Fibroblast of lung (primary cell): ENCODE measurements at places on chromosomes 2 and 18. TPM values are rescaled to one million over a fixed set of nuclear protein-coding genes. Genes with fewer than 3 reads are reported as not detected.

- H3K4me3 ChIP-seq, result no peak overlapping the region
- H3K27ac ChIP-seq, result no peak overlapping the region
- H3K36me3 ChIP-seq, result no peaks in the 10 kb centered on the region
Observed at GRCh38 chr2:60413069-60413813, 140.2 kb downstream of the BCL11A start.

GRCh38 chr2:238425979-238426567, 654 bp upstream of the ASB1 start:
- peak; percentile 40 for DNase-seq
- peak overlapping the region; percentile 70 for H3K4me3 ChIP-seq
- H3K36me3 ChIP-seq, result peaks cover 3% of the 10 kb centered on the region
- H3K27ac ChIP-seq, result peak overlapping the region; percentile 94
- H3K4me1 ChIP-seq, result peaks cover 26% of the 10 kb centered on the region

DNA sequence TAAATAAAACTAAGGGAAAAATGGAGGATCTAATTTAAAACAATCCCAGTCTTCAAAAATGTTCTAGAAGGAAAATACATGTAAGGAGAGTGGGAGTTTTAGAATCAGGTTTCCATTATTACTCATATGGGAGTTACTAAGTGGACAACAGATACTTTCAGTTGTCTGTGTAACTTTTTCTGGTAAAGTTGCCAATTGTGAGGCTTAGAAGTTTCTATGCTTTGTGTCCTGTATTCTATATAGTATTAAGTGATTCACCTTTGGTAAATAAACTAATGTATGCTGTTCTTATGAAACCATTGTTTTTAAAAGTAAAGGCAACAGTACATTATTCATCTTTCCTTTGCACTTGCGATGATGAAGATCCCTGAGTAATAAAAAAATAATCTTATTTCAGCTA, 274.9 kb downstream of the NR4A2 start:
- H3K4me1 ChIP-seq, result no peaks in the 10 kb centered on the region
- DNase-seq, result peak; percentile 2
- H3K27me3 ChIP-seq, result no peaks in the 10 kb centered on the region
- H3K27ac ChIP-seq, result no peak overlapping the region
- H3K36me3 ChIP-seq, result no peaks in the 10 kb centered on the region
- H3K4me3 ChIP-seq, result no peak overlapping the region

DNA sequence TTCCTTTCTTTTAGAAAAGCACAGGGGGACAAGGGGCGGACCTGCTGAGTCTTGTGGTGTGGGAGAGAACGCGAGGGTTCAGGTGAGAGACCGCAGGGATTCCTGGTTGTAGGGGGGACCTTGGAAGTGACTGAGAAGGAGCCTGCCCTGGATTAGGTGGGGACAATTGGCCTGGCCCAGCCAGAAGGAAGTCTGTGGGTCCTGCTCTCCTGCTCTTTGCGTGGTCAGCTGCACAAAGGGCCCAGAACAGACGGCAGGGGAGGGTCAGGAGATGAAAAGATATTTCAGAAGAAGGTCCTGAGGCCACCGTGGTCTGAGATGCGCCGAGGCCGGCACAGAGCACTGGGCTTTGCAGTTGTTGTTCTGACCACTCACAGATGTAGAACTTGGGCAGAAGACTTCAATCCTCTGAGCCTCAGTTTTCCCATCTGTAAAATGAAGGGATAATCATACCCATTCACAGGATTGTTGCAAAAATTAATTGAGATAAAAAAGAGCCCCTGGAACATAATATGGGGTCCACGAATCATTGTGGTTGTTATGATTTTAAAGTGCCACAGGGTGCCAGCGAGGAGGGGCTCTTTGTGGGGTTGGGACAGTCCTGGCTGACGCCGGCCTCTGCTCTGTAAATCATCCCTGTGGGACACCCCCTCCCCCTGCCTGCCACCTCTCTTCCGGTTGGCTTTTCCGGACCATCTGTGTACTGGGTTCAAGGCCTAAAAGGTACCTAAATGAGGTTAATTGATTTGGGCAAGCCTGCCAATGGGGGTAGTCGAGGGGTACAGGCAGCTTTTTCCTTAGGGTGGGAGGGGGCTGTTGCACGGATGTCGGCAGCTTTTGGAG, 1.8 kb downstream of the LPIN1 start:
- peak overlapping the region; percentile 94 for H3K4me3 ChIP-seq
- no peak for DNase-seq
- H3K36me3 ChIP-seq, result no peaks in the 10 kb centered on the region
- H3K27ac ChIP-seq, result peak overlapping the region; percentile 84
- H3K4me1 ChIP-seq, result peaks cover 32% of the 10 kb centered on the region

GRCh38 chr18:75779450-75779849, 351.9 kb upstream of the SMIM21 start:
- no peaks in the 10 kb centered on the region for H3K4me1 ChIP-seq

GRCh38 chr18:35076135-35076924, 35.1 kb downstream of the MAPRE2 start:
- no peaks in the 10 kb centered on the region for H3K27me3 ChIP-seq
- no peak overlapping the region for H3K27ac ChIP-seq
- H3K4me3 ChIP-seq, result no peak overlapping the region
- H3K4me1 ChIP-seq, result peaks cover 4% of the 10 kb centered on the region

Gene CPO
- polyA plus RNA-seq, result not detected in 2 replicates

Gene RGPD4
- not detected in 2 replicates for polyA plus RNA-seq

Gene PCARE
- not detected in 2 replicates for polyA plus RNA-seq

Gene LOXHD1
- polyA plus RNA-seq, result not detected in 2 replicates

Gene SPATS2L
- 291 and 304 TPM in 2 replicates for polyA plus RNA-seq

Gene KIF1A
- 0.01 and 0.05 TPM in 2 replicates for polyA plus RNA-seq

Gene NAPG
- polyA plus RNA-seq, result 22.7 and 23.1 TPM in 2 replicates

Gene SLC23A3
- 0.29 and 0.52 TPM in 2 replicates for polyA plus RNA-seq

Gene ADCYAP1
- not detected in 2 replicates for polyA plus RNA-seq

Gene CNDP2
- 69.8 and 117 TPM in 2 replicates for polyA plus RNA-seq
